LHCN-M2 (cell line): ENCODE measurements at places on chromosomes 11 and 22. TPM values are rescaled to one million over a fixed set of nuclear protein-coding genes. Genes with fewer than 3 reads are reported as not detected.
A peak's percentile ranks its signal among the peaks of the same experiment; 100 is the strongest.

DNA sequence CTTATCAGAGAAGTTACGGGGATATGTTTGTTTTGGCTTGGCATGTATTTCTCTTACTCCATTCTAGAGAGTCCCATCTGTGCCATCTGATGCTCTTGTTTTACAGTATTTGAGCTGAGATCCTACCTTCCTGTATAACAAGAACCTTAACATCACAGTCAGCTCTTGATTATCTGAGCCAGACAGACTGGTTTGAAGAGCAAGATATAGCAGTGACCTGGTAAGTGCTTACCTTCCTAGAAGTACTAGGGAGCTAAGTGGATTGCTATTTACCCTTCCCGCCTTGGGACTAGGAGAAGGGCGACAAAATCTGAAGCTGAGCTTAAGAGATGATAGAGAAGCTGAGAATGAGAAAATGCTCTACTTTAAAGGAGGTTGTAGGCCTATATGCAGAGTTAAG, 235.3 kb downstream of the CSNK2A3 start:
- DNase-seq: no peak

DNA sequence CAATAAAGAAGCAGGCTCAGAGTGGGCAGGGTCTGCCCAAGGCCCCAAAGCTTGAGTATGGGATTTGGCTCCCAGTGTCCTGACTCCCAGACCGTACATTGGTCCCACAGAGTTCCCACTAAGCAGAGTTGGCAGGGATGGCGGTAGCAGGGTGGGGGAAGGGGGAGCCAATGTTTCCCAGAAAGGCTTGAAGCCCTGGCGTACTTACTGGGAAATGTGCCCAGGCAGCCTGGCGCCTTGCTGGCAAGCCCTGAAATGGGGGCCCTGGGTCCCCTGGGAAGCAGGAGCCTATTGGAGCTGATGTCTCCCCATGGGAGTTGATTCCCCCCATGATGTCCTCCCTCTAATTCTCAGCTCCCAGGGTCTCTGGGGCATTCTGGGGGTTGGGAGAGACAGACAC, 9.3 kb downstream of the ARHGEF17 start:
- DNase-seq: no peak

GRCh38 chr11:69699213-69699612, 4.6 kb downstream of the FGF19 start:
- DNase-seq: peak; percentile 8

DNA sequence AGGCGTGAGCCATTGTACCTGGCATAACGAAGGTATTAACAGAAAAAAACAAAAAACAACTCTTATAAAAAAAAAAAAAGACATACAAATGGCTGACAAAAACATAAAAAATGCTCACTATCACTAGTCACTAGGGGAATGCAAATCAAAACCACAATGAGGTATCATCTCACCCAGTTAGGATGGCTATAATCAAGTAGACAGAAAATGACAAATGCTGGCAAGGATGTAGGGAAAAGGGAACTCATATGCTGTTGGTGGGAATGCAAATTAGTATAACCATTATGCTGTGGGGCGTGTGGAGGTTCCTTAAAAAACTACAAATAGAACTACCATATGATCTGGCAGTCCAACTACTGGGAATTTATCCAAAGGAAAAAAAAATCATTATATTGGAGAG, 17.0 kb downstream of the THY1 start:
- peak; percentile 65 for DNase-seq

DNA sequence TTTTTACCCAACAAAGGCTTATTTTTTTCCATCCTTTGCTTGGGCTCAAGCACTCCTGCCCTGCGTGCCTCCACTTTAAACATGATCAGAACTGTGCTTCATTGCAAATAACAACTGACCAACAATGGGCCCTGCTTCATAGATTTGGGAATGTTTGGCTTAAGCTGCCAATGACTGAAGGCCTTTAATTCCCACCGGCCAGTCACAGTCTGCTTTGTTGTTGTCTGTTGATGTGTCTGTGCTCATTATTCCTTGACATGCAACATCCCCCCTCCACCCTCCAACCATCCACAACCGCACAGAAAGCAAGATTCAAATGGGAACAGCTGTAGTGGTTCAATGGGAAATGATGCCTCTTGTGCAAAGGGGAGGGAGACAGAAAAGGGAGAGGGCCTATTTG, 23.0 kb downstream of the PAX6 start:
- no peak for DNase-seq

- DNase-seq: no peak
These were observed 44.5 kb upstream of the CHRM4 start for GRCh38 chr11:46436113-46436512.

GRCh38 chr11:60528934-60529333, 13.7 kb downstream of the MS4A13 start:
- DNase-seq: no peak

DNA sequence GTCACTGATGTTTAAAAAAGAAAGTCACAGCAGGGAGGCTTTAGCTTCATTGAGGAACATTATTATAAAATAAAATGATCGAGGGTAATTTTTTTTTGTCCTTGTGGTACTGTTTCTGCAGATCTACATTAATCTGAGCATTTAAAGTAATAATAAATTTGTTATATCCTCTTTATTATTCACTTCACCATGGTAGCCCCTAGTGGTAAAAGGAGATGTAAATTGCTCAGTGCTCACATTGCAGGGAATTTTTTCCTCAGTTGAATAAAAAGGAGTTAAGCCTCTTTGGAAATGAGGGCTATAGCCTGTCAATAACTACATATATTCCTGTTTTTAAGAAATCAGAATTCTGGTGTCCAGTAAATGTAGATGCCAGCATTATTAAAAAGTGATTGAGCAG, 99.7 kb upstream of the VPREB1 start:
- DNase-seq: no peak

DNA sequence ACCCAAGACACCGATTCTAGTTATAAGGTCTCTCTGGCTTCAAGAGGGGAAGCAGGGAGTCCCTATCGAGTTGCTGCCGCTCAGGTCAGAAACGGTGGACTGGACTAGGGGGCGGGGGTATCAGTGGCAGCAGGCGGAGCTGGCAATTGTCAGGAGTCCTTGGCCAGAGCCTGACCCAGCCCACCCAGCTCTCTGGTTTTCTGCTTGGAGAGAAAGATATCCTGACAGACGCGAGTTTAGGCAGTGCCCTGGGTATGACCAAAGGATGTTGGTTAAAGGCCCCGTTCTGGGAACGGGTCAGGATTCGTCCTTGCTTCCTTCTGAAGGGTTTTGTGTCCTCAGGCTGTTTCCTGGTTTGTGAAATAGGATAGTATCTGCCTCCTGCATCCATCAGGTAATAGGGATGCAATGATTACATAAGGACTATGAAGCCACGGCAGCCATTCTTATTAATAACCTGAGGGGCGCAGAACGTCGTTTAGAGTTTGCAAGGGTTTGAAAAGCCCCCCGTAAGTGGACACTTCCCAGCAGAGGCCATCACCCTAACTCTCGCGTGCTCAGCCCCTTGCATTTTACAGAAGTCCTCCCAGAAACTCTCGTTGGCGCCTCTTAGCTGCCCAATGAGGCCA, 700 bp upstream of the DEPDC5 start:
- peak; percentile 20 for DNase-seq

DNA sequence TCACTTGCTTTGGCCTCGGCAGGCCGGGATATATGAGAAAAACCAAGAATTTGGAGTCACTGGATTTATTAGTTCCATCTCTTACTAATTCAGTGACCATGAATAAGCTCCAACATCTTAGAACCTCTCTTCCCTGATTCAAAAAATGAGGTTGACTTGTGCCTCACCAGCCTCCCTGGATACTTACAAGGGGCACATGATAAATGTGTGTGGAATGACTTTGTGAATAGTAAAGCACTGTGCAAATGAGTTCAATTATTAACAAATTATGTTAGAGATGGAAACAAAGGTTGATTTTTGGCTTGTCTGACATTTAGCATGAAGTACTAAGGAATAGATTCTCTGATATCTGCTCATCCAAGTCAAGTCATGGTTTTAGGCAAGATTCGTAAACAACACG, 104.1 kb downstream of the TRIM44 start:
- DNase-seq: no peak

DNA sequence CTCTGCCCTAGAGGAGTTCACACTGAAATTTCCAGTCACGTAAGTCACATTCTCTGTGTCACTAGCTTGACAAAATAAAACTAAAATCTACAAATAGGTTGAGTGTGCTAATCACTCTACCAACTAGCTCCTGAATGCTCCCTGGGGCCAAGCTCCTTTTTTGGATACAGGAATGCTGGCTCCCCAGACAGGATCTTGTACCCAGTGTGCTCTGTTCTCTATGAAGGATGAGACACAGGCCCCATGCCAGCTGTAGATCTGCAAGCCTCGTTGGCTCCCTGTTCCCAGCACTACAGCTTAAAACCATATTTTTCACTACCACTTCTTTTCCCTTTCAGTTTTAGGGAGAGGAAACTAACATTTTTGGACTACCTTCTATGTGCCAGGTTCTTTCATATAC, 3.7 kb upstream of the IPO7 start:
- DNase-seq: no peak

DNA sequence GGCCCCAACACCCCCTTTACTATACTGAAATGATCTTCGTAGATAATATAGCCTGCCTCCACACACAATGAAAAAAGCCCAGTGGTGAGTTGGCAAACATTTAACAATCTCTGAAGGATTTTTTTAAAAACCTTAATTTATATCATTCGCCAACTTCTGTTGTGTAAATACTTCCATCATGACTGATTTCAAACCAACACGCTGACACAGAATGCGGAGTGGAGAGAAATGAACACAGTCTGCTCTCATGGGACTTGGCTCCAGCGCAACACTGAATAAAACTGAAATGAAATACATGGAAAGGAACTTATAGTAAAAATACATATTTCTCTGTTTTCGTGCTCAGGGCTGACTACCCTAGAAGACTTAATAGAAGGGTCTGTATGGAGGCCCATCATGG, 61.3 kb upstream of the WNT11 start:
- DNase-seq: no peak

DNA sequence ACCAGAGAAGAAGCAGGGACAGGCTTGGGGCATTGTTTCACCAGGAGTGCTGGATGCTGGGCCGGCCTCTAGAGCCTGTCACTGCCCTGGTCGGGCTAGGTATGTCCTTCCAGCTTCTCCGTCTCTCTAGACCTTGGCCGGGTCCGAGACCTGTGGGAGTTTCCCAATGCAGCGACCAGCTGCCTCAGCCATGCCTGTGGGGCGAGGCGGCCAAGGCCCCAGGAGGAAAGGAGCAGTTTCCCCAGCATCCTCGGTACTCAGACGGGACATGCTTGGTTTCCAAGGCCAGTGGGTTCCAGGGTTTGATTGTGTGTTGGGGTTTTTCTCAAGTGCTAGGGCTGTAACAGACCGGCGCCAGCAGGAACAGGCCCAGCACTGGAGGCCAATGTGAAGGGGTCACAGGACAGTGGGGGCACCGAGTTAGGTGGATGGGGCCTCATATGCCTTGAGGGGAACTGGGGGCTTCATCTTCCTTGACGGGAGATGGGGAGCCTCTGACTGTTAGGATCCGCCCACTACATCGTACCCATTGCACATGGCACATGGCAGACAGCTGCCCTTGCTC, 339.0 kb downstream of the TBC1D22A start:
- DNase-seq: no peak

- no peak for DNase-seq
These were observed 846 bp upstream of the UNC93B1 start for GRCh38 chr11:68004551-68005335.

DNA sequence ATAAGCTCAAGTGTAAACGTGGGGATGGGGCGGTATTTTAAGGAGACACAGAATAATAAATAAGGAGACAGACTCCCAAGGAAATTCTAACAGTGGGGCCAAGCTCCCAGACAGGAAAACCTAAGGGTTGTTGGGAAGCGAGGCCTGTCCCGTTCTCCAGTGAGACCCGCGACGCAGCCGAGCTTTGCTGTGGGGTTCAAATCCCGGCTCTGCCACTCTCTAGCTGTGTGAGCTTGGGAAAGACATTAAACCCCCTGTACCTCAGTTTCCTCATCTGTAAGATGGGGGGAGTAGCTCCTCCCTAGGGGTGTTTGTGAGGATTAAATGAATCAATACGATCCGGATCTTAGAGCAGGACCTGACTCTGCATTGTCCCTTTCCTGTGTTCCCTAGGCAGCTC, 106.8 kb downstream of the TRIM29 start:
- no peak for DNase-seq

GRCh38 chr22:32754413-32755041, 47.0 kb upstream of the TIMP3 start:
- peak; percentile 52 for DNase-seq

DNA sequence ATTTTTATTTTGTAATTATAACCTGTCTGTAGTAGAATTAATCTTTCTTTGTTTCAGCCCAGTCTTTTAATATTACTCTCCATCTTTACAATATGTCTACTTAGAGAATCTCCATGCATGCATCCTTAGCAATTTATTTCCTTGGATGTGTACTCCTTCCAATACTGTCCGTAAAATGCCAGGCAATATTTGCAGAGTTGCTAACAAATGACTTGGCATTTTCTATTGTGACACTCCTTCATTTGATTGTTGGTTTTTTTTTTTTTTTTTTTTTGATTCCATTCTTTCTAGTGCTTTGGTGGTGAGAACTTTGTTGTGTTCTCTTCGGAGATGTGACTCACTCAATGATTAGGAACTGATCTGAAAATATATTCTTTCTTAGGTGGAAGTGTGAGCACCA, 220.3 kb downstream of the CNTN5 start:
- peak; percentile 1 for DNase-seq

DNA sequence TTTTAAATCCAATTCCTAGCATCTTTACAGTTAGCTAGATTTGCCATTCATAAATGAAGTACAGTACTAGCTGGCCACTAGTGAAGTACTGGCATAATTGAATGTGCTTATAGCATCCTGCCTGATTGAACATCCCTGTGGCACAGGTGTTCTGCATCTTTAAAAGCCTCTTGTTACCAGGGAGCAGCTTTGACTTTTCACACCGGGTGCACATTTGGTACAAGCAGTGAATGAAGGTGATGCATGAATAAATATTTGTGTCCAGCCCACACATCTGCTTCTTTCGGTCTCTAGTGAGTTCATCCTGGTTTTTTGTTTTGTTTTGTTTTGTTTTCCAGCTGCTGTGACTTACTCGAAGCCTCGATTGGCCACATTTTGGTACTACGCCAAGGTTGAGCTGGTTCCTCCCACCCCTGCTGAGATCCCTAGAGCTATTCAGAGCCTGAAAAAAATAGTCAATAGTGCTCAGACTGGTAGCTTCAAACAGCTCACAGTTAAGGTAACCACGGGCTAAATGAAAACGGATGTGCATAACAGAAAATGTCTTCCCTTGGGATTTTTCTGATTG, 5.3 kb downstream of the ATP5MG start:
- peak; percentile 83 for DNase-seq

The MYEOV gene
- 11.8 and 21.0 TPM in 2 replicates for total RNA-seq

The TMEM86A gene
- total RNA-seq: 1.6 and 2.1 TPM in 2 replicates

The SPDYC gene
- total RNA-seq: not detected in 2 replicates

The OR51B2 gene
- not detected in 2 replicates for total RNA-seq

The MCM5 gene
- 100 and 139 TPM in 2 replicates for total RNA-seq

The TRIM34 gene
- 5.8 and 8.0 TPM in 2 replicates for total RNA-seq
